ENCODE measurements at places on chromosomes 12 and 14. TPM values are rescaled to one million over a fixed set of nuclear protein-coding genes. Genes with fewer than 3 reads are reported as not detected.

DNA sequence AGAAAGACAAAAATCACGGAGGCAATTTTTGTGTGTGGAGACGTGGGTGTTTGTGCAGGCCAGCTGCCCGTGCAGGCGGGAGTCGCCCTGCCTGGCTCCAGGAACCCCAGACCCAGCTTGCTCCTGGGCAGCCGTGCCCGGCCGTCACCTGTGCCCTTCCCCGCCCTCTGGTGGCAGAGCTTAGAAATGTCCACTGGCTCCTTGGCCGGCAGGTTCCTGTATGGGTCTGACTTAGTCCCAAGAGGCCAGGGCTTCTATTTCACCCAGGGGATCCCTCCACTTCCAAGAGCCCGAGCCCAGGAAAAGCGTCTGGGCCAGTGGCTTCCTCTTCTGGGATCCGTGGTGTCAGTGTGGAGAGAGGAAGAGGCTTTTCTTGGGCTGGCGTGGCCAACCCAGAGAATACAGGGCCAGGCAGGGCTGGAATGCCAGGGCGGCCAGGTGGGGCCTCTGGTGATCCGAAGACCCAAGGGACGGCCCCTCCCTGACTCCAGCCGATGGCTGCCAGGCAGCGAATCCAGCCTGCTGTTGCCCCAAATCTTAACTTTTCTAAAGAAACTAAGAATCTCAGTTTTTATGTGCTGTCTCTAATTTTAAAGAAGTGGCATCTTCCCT is 120.9 kb downstream of the TMEM132C start:
- DNase-seq, result no peak

GRCh38 chr14:89574420-89574819 is 157.4 kb upstream of the FOXN3 start:
- no peak for DNase-seq

DNA sequence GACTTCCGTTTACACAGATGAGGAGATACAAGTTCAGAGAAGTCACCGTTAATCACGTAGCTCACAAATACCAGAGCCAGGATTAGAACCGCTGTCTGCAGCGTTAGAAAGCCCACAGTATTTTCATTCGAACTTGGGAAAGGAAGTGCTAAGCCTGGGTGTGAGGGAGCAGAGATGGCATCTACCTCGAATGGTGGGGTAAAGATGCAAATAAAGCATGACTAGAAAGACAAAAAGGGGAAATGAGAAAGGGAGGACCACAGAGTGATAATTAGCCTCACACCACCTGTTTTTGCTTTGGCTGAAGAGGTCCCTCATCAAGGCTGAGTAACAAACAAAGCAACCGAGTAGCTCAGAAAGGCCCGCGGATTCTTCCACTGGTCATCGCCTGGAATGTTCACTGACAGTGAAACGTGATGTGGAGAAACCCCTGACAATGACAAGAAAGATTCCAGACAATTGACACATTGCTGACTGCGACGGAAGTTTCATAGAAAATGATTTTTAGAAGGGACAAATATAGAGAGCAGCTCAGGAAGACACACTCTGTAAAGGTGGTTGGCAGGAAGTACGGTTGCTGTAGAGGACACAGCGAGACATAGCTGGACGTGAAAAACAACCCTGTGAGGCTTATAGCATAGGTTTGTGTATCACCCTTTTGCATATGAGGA is 31.5 kb upstream of the BHLHE41 start:
- DNase-seq, result no peak

DNA sequence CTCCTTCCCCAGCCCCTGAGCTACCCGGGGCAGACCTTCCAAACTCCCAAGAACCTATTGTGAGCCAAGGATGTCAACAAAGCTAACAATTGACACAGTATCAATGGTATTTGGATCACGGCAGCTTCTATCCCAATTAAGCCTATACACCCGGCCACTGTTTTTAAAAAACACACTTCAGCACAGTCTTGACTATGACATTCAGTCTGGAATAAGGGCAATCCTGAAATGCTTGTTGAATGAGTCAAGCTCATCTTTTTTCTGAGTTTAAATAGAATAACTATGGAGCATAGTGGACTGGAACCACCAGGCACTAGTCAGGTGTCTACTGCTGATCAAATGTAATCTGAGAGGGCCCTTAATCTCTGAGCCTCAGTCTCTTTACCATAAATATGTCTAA is 5.7 kb downstream of the DENND5B start:
- DNase-seq, result peak; percentile 57

DNA sequence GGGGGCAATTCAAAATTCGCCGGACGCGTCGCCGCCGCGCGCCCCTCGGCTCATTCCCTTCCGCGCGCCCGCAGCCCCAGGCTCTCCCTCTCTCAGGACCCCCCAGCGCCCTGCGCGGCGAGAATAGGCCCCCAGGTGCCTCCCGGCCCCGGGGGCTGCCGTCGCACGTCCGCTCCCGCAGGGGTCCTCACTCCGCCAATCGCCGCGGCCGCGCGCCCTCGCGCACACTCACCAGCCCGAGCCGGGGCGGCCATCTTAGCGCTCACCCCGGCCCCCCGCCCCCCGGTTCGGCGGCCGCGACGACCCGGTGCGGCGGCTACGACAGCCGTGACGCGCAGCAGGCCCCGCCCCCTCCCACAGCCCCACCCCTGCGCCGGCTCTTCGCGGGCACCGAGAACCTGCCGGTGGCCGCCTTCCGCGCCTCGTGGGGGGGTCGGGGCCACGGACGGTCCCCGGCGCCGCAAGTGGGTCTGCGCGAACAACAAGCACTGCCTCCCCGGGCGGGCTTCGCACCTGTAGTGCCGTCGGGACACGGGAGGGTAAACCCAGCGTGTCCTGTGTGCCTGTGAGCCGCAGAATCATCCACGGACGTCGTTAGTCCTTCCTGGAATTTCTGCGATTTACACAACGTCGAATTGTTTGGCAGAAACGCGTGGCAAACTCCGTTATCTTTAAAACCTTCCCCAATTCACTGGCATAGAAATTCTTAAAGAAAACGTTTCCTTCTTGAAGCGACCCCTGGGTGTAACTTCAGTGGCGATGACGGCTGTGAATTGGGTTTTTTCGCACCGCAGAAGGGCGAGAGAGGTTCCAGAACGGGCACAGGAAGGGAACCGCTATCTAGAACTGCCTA is 2.5 kb downstream of the USP44 start:
- DNase-seq, result no peak

GRCh38 chr14:32377046-32377646 is 48.0 kb downstream of the AKAP6 start:
- no peak for DNase-seq

DNA sequence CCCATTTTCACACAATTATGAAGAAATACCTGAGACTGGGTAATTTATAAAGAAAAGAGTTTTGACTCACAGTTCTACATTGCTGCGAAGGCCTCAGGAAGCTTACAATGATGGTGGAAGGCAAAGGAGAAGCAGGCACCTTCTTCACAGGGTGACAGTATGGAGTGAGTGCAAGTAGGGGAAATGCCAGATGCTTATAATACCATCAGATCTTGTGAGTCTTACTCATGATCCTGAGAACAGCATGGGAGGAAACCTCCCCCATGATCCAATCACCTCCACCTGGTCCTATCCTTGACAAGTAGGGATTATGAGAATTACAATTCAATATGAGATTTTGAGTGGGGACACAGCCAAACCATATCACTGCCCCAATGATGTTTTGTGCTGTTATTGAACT is 189.3 kb upstream of the CRY1 start:
- no peak for DNase-seq

IGF1 gene
- not detected for total RNA-seq

GRCh38 chr14:70803321-70804310 is 5.7 kb downstream of the MAP3K9 start:
- DNase-seq, result no peak

DNA sequence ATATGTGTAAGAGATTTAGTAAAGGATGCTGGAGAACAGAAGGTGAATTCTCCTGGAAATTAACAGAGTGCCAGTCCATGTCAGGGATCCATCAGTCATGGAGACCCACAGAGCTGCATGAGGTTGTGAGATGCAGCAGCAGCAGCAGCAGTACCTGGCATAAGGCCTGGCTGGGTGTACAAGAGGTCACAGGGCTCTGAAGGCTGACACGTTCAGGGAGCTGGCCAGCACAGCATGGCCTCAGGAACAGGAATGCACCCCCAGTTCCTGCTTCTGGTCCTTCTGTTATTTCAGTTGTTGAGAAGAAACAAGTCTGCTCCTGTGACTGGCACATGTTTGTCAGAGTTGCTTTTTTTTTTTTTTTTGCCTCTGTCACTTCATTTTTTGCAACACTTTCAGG is 210.8 kb downstream of the CNTN1 start:
- no peak for DNase-seq

SYT1 gene
- 31.4 TPM for total RNA-seq

HIP1R gene
- total RNA-seq, result 14.1 TPM

DNA sequence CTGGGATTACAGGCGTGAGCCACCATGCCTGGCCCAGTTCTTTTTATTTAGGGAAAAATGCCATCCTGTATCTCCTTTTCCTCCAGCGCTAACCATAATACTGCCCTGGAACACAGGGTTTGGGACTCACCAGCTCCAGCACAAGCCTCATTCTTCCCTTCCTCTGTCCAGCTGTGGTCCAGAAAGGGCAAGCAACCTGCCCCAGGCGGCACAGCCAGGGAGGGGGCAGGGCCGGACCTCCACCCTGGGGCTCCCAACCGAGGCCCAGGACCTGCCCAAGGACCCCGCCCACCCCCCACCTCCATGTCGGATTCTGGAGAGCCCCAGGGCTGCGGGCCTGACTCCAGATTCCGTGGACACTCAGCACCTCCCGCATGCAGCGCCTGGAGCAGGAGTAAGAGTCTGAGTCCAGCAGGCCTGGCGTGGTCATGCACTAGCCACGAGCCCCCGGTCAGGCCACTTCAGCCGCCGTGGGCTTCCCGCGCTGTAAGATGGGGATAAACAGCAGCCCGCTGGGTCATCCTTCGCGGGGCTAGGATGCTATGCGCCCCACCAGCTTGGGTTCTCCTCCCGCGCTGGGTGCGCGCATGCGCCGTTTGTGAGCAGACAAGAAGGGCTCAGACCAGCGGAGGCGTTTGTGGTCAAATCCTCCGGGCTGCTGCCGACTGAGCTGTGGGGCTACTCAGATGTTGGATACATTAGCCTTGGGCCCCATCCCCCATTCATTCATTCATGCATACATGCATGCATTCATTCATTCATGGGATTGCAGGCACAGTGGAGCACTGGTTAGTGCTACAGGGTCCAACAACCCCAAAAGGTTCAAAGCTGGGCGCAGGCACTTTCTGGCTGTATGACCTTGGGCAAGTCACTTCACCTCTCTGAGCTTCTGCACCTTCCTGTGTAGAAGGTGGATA is 16.3 kb downstream of the TMEM119 start:
- DNase-seq, result no peak

NYNRIN gene
- total RNA-seq, result 0.06 TPM

GRCh38 chr12:45627407-45628069 is 102.0 kb upstream of the ARID2 start:
- DNase-seq, result no peak

DNA sequence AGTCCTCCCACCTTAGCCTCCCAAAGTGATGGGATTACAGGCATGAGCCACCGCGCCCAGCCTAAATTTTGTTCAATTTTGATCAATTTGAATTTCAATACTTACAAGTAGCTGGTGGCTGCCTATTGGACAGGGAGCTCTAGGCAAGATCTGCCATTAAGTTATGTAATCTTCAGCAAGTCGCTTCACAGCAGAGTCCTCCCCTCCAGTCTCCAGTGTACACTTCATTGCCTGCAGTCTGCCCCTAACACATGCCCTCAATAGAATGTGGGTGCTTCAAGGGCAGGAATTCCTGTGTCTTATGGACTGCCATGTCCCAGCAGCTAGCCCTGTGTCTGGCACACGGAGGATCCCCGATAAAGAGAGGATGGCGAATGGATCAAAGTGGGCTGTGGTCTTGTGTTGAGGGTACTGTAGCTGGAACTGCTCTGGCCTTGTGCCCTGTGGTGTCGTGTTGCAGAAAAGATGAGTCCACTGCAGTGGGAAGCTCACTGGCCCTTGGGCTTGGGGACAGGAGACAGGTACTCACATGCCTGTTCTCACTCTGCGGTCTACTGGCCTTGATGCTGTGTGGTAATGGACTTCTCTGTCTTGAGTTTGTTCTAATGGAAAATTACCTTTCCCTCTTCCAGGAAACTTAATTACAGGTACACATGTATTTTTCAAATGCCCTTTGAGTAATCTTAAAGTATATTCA is 67.6 kb downstream of the TECPR2 start:
- no peak for DNase-seq

DNA sequence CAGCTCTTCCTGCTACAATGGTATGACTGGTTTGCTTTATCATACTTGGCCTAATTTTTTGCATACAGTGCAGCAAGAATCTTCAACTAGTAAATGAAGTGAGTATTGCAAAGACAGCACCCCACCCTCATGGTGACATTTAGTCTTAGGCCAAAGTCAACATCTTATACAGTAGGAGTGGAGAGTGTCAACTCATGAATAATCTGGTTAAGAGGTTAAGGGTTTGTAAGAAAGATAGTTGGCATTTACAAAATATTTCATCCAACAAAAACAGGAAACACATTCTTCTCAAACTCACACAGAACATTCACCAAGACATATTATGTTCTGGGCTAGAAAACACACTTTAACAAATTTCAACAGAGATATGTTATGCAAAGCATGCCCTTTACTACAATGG is 2.2 kb upstream of the OAS1 start:
- peak; percentile 21 for DNase-seq

DNA sequence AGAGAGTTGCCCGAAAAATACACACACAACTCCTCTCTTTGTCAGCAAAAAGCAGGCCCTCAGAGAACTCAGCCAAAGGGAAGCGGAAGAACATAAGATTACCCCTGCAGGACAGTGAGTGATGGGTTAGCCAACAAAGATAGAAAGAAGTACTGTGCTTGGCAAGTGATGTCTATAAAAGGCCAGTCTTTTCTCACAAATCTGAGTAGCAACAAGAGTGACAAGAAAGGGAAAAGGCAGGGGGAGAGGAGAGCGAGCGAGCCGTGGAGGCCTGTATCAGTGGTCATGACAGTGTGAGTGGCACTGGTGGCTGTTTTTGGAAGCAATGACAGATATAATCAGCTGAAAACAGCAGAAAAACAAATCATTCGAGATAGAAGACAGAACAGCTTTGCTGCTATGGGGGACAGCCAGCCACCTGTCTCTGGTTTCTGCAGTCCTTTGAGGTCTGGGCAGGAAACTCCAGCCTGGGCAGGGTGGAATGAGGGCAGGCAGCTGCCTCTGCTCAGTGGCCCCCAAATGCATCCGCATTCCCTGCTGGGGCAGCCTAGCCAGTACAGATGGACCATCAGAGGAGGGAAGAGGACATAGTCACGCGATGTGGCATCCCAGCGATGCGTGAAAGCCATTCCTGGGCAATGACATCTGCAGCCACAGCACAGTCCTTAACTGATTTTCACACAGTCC is 74.7 kb downstream of the TRIM9 start:
- peak; percentile 98 for DNase-seq

GRCh38 chr14:88616697-88617096 is 53.9 kb downstream of the ZC3H14 start:
- no peak for DNase-seq

KRT83 gene
- not detected for total RNA-seq

LYSET gene
- 4.7 TPM for total RNA-seq

NGB gene
- not detected for total RNA-seq

DNA sequence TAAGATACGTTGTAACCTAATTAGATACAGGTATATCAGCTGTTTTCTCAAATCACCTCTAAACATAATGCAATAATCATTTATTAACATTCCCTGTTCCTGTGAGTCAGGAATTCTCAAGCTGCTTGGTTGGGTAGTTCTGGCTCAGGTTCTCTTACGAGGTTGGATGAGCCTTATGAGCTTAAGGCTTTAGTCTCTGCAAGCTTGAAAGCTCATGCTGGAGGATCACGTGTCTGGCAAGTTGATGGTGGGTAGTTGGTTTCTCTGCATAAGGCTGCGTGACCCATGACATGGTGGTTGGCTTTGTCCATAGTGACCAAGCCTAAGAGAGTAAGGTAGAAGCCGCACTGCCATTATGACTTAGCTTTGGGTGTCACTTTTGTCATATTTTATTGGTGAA is 62.0 kb downstream of the PLEKHA5 start:
- DNase-seq, result no peak
